ENCODE measurements at places on chromosomes 5 and 9. TPM values are rescaled to one million over a fixed set of nuclear protein-coding genes. Genes with fewer than 3 reads are reported as not detected.
A peak's percentile ranks its signal among the peaks of the same experiment; 100 is the strongest.

- no peak overlapping the region for H3K4me3 ChIP-seq
- H3K4me1 ChIP-seq = no peaks in the 10 kb centered on the region
- H3K27ac ChIP-seq = no peak overlapping the region
These were observed 270.1 kb upstream of the PTGER4 start for GRCh38 chr5:40409601-40410000.

- no peak overlapping the region for H3K4me3 ChIP-seq
- peaks cover 3% of the 10 kb centered on the region for H3K4me1 ChIP-seq
- no peaks in the 10 kb centered on the region for H3K36me3 ChIP-seq
- H3K27ac ChIP-seq = no peak overlapping the region
- H3K27me3 ChIP-seq = no peaks in the 10 kb centered on the region
These were observed 441.1 kb downstream of the EBF1 start for GRCh38 chr5:158658446-158659230.

- no peaks in the 10 kb centered on the region for H3K36me3 ChIP-seq
- H3K27me3 ChIP-seq = no peaks in the 10 kb centered on the region
- H3K4me3 ChIP-seq = no peak overlapping the region
These were observed 117.3 kb upstream of the PLPPR1 start for GRCh38 chr9:100911273-100911672.

GRCh38 chr9:114418053-114418452 lies 30.3 kb upstream of the AKNA start:
- H3K4me1 ChIP-seq = 0 out of 2 replicates have a peak, but pooled peaks cover 8% of the 10 kb centered on the region
- no peaks in the 10 kb centered on the region for H3K27me3 ChIP-seq
- no peaks in the 10 kb centered on the region for H3K36me3 ChIP-seq
- DNase-seq = no peak
- H3K27ac ChIP-seq = no peak overlapping the region
- H3K4me3 ChIP-seq = no peak overlapping the region

- DNase-seq = no peak
- no peaks in the 10 kb centered on the region for H3K36me3 ChIP-seq
- 0 out of 2 replicates have a peak, but pooled peaks cover 9% of the 10 kb centered on the region for H3K4me1 ChIP-seq
- no peaks in the 10 kb centered on the region for H3K27me3 ChIP-seq
These were observed 243.2 kb downstream of the ARHGAP26 start for GRCh38 chr5:143013176-143013891.

- H3K4me3 ChIP-seq = no peak overlapping the region
- H3K36me3 ChIP-seq = peaks cover 16% of the 10 kb centered on the region
- no peaks in the 10 kb centered on the region for H3K27me3 ChIP-seq
- DNase-seq = no peak
- no peaks in the 10 kb centered on the region for H3K4me1 ChIP-seq
These were observed 300.8 kb downstream of the OSTF1 start for GRCh38 chr9:75389101-75389500.

- no peaks in the 10 kb centered on the region for H3K36me3 ChIP-seq
- no peak overlapping the region for H3K27ac ChIP-seq
- H3K4me3 ChIP-seq = no peak overlapping the region
- no peaks in the 10 kb centered on the region for H3K27me3 ChIP-seq
These were observed 94.3 kb upstream of the LRRTM2 start for GRCh38 chr5:138969323-138970002.

DNA sequence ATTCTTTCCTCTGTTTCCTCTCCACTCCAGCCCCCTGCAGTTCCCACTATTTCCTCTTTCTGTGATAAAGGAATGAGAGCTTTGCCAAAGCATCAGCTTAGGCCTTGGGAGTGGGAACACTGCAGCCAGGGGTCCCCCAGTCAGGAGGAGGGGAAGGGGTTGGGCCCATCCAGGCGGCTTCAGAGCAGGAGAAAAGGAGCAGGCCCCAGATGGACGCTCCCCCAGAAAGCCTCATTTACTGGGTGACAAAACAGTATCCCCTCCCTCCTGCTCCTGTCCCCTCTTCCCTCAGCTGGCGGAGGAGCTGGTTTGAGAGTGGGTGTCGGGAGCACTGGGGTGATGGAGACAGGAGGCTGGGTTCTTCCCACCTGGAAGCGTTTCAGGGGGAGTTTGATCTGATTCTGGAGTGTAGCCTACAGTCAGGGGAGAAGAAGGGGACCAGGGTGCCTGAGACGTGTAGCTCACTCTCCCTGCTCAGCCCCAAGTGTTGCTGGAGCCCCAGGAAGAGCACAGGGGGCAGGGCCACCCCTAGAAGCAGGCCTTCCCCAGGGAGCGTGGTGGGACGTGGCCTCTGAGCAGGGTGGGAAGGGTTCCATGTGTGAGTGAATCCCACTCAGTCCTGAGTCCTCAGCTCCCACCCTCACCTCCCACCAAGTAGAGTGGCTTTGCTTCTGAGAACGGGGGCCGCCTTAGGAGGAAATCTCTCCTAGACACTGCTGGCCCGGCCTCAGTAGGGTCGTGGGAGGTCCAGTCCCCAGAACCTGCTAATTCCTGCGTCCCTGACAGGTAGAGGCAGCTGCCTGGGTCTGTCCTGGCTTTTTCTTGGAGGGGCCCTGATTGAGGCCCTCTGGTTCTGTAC lies 173.1 kb downstream of the CACNA1B start:
- no peaks in the 10 kb centered on the region for H3K36me3 ChIP-seq
- no peaks in the 10 kb centered on the region for H3K27me3 ChIP-seq
- no peak overlapping the region for H3K4me3 ChIP-seq
- no peak overlapping the region for H3K27ac ChIP-seq
- no peak for DNase-seq
- no peaks in the 10 kb centered on the region for H3K4me1 ChIP-seq

DNA sequence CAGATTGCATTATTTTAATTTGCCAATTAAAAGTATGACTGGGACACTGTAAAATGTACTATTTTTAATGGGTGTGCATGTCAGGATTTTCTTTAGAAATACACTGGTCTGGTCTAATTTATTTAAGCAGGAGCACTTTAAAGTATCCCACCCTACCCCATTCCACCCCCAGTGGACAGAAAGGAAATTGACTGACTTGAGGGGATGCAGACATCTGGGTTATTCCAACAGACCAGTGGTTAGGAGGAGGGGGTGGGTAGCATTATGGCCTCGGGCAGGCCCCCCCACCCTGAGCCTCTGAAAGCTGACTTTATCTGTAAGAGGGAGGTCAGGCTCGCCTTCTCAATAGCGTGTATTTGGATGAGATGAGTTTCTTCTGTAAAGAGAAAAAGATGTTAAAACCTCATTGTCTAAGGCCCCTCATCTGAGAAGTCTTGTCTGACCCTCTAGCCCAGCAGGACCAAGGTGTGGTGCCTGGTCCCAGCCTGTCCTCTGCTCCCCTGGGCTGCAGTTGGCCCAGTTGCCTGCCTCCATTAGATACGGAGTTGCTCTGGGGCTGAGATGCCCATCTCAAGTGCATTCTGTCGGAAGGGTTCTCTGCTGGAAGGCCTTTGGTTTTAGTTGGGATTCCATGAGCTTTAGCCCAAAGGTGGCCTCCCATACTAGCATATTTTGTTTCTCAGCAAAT lies 4.4 kb downstream of the HNRNPAB start:
- no peak overlapping the region for H3K4me3 ChIP-seq
- peak; percentile 52 for DNase-seq
- H3K4me1 ChIP-seq = peaks cover 21% of the 10 kb centered on the region
- H3K27me3 ChIP-seq = no peaks in the 10 kb centered on the region
- H3K36me3 ChIP-seq = peaks cover 59% of the 10 kb centered on the region

CYLC2 gene
- not detected for total RNA-seq

NTMT1 gene
- 44.2 TPM for total RNA-seq

PTPRD gene
- total RNA-seq = 58.0 TPM

LHX2 gene
- total RNA-seq = 0.19 TPM

ZFP2 gene
- total RNA-seq = 0.42 TPM
